ENCODE measurements at places on chromosomes 4 and X.

DNA sequence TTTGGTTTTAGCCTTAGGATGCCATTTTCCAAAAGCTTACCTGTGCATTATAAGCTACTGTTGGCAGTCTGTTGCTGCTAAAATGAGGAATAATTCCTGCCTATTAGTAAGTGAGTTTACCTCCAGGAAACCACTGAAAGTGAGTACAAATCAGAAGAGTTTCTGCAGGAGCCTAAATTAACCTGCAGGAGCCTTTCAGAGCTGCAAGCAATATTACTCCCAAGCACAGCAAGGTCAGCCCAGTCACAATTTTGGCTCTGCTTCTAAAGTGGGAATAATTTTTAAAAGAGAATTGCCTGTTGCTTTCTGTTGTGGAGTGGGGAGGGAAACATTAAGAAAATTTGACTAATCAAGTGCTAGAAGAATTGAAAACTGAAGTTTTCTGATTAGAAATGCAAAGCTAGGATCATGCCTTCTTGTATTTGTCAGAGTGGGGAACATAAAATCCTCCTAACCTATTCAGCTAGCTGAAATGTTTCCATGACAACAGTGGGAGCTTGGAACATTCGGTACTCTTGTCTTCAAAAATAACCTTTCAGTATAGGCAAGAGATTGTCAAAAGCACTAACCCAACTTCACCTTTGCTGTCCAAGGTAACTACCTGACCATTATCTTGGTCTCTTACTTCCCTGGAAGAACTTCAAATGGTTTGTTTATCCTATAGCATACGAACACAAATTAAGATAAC lies 193.2 kb downstream of the COMMD8 start:
- no peak for DNase-seq

DNA sequence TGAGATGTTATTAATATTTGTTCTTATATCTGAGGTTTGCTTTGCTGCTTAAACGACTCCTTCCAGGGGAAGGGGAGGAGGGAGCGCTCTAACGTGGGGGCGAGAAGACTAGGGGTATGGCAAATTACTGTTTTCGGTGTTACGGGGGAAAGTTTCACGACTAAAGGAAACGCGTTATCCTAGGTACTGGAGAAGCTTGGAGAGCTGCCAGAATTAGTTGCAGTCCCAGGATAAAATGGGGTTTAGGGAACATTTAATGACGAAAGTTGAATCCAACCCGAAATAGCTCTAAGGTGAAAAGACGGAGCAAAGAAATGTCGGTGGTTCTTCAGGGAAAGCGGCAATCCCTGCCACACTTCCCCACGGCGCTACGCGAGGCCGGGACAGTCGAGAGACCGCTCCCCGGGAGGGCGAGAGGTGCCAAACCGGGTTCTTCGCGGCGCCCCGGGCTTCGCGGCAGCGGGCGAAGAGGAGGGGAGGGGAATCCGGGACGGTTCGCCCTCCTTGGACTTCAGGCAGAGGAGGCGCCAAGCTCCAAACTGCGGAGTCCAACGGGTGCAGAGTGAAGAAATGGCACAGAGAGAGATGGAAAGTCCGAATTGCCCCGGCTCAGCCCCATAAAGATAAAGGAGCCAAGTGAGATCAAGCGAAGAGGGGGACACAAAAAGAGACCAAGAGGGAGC lies 724 bp downstream of the THOC2 start:
- peak; percentile 23 for DNase-seq

DNA sequence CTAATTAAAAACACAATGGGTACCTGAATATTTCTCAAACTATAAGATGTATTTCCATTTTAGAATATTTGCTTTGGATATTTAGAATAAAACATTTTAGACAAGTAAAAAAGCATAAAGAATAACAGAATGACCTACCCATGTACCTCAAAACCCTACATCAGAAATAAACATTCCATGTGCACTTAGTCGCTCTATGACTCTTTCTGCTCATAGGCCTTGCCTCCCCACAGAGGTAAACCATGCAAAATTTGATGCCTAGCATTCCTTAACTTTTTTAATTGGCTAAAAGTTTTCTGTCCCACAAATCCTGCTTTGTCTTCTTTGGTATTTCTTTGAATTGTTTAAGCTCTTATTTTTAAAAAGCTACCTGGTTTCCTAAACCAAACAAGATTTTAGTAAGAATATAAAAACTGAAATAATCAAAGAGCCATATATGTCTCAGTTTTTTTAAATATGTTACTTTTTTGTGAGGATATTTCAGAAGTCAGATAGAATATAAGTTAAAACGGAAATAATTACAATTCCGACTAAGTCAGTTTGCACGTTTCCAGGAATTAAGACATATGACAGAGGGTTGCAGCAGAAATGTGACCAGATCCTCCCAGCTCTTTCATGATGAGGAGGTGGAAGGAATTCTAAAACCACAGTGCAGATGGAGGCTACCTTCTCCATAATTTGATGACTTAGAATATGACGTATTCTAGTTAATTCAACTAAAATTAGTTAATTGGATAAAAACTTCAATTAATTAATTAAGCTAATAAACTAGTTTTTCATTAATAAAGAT lies 102.5 kb downstream of the FIP1L1 start:
- no peak for DNase-seq

GRCh38 chr4:144701683-144702233 lies 55.8 kb downstream of the HHIP start:
- DNase-seq, result no peak

- DNase-seq, result no peak
Measured at GRCh38 chrX:43876680-43877079, 5.6 kb downstream of the MAOB start.

GRCh38 chr4:76690011-76690905 lies 207.7 kb downstream of the SOWAHB start:
- DNase-seq, result no peak

GRCh38 chrX:134898440-134898839 lies 92.4 kb upstream of the SMIM10 start:
- DNase-seq, result no peak

GRCh38 chr4:6926081-6926480 lies 16.5 kb downstream of the TBC1D14 start:
- DNase-seq, result no peak

GRCh38 chrX:41923978-41924683 lies 777 bp upstream of the CASK start:
- DNase-seq, result peak; percentile 27

DNA sequence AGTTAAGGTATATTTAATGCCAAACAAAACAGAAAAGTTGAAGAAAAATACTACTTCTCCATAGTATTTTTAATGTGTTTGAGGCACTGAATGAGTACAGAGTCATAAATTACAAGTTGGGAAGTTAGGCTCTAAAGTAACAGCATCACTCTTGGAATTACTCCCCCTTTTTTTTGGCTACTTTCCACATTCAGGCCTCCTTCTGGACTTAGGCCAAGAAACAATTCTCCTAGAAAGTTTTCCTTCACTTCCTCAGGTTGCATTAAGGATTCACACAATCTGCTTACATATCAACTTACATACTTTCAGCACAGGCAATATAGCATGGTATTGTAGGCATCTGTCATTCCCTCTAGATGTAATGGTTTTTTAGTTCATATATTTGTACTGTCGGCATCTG lies 52.1 kb downstream of the TMEM165 start:
- no peak for DNase-seq

Data from K562 (cell line).